ENCODE measurements at places on chromosomes 4 and X.
A peak's percentile ranks its signal among the peaks of the same experiment; 100 is the strongest.

DNA sequence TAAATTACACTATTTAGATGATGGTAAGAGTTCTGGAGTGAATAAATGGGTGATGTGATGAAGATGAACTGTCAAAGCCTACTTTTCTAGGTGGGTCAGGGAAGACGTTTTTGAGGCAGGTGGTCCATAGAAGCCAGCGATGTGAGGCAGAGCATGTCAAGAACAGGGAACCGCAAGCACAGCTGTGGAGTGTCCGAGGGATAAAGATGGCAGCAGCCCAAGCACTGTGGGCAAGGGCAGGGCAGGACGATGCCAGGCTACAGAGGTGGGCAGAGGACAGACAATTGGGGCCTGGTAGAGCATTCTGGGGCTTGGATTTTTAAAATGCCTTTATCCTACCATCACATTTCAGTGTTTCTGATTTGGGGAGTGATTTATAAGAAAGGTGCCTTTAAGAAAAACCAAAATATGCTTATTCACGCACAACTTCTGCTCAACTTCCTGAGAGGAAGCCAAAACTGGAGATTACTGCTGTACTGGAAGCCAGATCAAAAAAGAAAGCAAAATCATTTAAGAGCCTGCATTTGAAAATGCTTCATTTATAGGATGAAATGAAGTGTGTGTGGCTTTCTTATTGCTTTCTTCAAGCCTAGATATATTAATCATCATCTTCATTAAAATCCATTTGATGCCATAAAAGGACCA is 119.0 kb upstream of the WDR17 start:
- DNase-seq, result no peak

DNA sequence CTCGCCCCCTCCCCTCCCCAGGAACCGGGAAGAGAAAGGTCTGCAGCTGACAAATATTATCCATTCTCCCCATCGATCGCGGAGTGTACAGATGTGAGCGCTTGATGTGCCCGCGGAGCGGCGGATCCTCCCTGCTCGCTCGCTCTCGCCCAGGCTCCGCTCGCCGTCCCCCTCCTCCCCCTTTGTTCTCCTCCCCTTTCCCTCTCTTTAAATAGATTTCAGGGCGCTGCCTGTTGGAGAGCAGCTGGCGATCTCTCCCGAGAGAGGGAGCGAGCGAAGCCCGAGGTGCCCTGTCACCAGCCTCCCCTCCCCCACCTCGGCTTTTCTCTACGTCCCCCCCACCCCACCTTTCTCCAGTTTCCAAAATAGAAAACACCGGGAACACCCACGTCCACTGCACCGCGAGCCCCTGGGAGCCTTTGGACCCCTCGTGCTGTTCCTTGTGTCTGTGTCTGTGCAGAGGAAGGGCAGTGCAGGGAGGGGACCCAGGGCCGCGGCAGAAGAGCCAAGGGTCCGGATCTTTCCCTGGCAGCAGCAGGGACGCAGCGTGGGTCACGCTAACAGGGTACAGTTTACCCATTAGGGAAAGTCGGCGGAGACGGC is 56.6 kb upstream of the BCOR start:
- DNase-seq, result peak; percentile 88

DNA sequence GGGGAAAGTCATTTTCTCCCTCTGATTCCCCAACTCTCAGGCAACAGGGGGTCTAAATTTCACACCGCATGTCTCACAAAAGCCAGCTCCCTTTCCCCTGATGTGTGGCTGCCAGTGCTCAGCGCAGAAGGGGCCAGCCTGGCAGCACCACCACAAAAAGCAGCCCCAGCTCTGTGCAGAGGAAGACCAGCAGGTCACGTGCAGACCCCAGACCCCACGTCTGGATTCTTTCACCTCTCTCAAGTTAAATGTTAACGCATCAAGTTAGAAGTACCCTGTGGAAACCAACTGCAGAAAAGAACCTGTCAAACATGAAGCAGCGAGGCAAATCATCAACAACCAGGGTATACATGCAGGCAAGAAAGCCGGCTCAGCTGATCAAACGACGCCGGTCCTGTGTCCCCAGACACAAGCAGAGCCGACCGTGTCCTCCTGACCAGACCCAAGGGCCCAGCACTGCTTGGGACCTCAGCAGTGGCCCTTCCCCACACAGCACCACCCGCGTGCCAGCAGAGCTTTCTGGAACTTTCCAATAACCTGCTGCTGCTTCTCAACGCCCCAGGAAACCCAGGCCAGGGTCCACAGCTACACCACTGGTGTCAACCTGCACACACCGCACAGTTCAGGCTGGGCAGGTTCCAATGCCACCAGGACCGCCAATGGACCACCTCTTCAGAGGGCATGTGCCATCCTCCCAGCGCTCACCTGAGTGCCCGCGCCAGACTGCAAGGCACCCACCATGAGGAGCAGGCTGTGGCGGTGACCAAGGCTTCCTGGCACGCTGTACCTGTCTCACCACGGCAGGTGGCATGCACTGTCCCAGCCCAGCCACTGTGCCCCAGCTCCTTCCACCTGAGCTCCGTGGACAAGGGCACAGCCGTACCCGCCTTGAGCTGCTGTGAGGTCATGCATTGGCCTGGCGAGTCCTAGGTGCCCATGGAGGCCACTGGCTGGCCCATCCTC is 4.0 kb downstream of the LRPAP1 start:
- DNase-seq, result no peak

GRCh38 chr4:40283968-40284367 is 51.2 kb upstream of the CHRNA9 start:
- no peak for DNase-seq

- DNase-seq, result no peak
Observed at GRCh38 chr4:158236304-158237030, 26.2 kb downstream of the TMEM144 start.

DNA sequence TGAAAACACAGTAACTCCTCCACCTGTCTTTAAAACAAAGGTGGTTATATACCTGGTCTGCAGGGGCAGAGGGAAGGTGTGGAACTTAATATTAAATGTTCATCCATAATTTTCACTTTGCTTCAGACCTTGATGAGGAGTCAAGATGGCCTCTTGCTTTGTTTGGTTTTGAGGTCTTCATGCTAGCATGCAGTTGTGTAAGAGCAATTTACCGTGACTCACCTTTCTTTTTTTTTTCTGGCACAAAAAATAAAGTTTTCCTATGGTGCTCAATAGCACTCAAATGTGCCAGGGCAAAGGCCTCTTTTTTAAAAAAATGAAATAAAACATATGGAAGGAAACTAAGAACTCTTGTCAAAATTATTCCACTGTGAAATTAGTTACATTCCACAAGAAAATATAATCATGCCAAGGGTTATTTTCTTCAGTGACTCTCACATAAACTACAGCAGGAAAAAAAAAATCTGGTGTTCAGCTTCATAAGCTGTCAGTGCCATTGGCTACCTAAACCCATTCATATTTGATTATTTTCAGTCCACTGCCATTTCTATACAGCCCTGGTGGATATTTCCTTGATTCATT is 128.2 kb downstream of the SLC7A11 start:
- DNase-seq, result no peak

- DNase-seq, result no peak
Observed at GRCh38 chr4:73508651-73509050, 27.1 kb downstream of the AFM start.

- no peak for DNase-seq
Observed at GRCh38 chrX:71540801-71541200, 7.9 kb downstream of the OGT start.

DNA sequence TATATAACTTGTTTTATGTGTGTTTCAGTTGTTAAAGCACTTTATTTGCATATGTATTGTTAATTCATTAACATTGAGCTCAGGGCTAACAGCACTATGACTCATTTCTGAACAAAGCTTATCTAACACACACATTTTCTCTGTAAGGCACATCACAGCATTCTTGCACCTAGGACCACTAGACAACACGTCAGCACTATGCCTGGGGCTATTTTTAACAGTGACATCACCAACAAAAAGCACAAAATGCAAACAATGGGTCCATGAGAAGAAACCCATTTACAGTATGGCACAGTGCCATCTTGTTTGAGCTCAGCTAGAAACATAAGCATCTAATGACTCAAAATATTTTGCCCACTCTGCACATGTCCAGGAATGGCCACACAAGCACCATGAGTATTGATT is 124.4 kb downstream of the RELL1 start:
- no peak for DNase-seq

DNA sequence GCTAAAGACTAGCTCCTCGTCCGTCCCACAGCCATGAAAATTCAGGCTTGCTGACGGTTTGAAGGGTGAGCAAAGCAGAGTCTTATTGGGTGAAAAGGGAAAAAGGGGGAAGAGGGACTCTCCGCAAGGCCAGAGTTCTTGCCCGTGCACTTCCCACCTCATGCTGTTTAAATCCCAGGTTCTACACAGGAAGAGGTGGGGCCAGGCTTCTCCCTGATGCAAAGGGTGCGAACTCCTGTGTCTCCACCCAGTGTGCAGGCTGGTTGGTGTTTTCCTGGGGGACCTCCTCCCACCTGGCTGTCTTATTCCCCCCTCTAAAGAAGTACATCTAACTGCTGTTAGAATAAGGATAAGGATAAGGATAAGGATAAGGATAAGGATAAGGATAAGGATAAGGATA is 18.0 kb upstream of the LANCL3 start:
- DNase-seq, result no peak

All from NCI-H2227 treated with DMSO at 0.1 percent for 48 hours (cell line).